Left cardiac atrium (tissue), 4 donors: ENCODE measurements at places on chromosomes 2 and 18. TPM values are rescaled to one million over a fixed set of nuclear protein-coding genes. Genes with fewer than 3 reads are reported as not detected.

- DNase-seq = no peak
Observed at GRCh38 chr2:60495041-60495625, 58.3 kb downstream of the BCL11A start.

Gene FARSB
- total RNA-seq = 23.2 TPM

DNA sequence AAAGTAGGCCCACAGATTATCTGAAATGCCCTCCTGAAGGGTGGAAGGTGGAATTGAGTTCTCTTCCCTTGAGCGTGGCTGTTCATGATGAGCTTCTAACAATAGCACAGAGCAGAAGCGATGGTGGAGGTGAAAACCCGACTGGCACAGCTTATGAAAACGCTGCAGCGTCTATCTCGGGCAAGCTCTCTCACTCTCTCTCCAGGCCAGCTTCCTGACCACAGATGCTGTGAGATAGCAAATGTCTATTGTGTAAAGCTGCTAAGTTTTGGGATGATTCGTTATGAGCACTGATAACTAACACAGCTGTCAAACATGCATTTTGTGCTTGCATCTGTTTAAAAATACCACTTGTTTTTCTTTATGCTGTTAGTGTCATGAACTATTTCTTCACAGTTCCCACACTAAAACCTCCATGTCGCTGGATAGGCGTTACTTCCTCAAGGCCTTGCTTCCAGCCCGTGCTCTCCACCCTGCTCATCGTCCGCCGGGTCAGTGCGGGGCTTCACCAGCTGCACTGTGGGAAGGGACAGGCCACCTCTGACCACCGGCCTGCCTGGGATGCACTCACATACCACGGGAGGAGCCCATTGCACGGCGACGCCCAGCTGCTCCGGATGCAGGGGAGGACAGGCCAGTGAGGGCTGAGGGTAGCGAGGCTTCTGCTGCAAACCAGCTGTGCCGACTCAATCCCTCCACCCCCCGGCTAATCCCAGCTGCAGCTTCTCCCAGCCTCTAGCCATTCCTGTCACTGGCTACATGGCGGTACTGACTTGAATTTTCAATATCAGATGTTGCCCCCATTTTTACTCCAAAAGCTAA lies 60.0 kb upstream of the OTOS start:
- DNase-seq = no peak

DNA sequence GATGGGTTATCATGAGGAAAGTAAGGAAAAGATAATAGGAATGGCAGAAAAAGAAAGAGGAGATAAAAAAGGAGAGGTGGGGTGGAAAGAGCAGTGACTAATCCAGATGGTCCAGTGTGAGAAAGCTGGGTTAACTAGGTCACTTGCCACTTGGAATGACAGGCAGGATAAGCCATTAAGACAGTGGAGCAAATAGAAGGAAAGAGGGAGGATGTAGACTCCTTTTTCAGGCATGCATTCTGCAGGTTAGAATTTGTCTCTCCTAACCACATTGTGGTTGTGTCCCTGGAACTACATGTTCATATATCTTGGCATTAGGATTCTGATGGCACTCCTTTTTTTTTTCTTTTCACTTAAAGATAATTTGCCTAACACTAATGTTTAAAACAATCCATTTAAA lies 13.4 kb upstream of the NEMP2 start:
- no peak for DNase-seq

DNA sequence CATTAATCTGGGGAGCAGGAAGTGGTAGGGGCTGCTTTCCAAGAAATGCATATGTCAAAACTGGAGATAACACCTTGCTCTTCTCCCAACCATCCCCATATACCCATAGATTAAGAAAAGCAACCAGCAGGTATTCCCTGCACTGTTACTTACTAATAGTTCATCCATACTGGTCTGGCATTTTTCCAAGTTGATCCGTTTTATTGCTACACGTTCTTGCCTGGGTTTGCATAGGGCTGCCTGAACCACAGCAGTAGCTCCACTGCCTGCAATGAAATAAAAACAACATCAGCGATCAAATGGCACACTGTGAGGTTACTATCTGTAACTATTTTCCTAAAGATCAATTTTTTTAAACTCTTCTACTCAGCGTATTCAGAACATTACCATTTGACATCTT lies 65.6 kb downstream of the STK39 start:
- no peak for DNase-seq

DNA sequence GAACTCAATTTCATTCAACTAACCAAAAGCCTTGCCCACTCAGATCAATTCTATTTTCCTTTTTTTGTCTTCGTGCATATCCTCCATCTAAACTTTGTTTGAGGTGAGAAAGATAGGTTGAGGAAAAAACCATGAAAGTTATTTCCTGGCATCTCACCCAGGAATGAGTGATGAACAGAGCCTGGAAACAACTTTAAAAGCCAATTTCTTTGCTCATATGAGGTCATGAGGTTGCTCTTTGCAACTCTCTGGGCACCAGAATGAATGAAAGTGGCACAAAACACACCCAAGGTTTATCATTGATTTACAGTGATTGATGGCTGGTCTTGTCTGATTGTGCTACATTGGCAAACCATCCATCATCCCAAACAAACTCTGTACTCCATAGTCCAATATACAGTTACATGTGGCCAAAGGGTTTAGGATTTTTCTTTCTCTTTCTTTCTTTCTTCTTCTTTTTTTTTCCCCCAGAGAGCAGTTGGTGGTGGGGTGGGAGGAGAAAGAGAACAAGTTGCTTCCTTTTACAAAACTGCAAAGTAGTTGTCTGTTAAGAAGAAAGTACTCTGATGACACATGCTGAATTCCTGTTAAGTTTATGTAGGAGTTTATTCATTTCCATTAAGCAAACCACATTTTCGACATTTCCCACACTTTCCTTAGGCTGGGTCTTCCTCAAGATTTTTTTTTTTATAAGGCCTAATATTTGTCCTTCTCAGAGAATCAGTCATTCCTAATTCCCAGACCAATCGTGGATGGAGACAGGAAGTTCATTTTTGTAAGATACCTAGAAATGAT lies 575.9 kb upstream of the ZEB2 start:
- no peak for DNase-seq

DNA sequence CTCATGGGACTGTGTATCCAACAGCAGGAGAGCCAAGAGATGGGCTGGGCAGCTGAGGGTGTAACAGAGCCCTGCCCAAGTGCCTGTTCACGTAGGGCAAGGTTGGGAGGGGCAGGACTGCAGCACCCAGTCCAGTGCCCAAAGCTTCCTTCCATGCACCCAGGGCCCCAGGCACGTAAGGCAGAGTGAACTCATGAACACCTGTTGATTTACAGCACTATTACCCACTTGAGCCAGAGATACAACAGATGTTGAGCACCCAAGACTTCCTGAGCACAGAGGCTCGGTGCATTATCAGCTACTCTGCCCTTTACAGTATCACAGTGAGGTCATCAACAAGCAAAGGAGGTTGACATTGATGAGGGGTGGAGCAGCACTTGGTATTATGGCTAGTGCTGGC lies 50.2 kb upstream of the FHL2 start:
- no peak for DNase-seq

- DNase-seq = no peak
Observed at GRCh38 chr18:51391731-51392130, 194.2 kb upstream of the MEX3C start.

GRCh38 chr2:128282976-128283810 lies 35.5 kb downstream of the HS6ST1 start:
- DNase-seq = peak; percentile 27

DNA sequence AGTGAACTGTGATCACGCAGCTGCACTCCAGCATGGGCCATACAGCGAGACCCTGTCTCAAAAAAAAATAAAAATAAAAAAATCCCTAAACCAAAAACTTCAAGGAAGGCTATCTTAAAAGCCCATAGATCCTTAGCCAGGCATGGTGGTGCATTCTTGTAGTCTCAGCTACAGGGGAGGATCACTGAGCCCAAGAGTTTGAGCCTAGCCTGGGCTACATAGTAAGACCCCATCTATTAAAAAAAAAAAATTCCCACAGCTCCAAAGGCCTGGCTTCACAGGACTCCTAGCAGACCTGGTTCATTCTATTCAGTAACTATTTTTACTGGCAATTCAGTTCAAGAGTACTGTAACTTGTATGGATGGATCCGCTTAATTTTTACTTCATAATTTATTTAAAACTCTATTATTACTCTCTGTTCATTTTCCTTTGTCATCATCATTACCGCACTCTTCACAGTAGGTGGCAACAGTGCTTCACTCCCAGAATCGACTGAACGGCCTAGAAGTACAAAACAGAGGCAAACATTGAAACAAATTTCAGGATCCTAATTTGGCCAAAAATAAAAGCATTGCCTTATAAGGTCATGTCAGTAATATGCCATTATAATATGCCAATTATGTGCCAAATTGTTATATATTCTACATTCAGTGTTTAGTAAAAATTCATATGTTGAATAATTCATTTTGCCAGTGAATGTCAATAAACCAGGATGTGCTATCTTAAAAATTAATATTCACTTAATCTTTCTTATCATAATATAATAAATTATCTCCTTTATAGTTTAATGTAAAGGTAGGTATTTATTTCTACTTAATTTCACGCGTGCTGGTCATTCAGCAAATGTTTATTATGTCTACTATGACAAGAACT lies 14.3 kb upstream of the STAM2 start:
- DNase-seq = peak; percentile 39
